Stimulated activated CD4-positive, alpha-beta T cell treated with anti-CD3 and anti-CD28 coated beads, Interleukin-4, amount 100 ng/mL, for 1 hour (primary cell): ENCODE measurements at places on chromosomes 4 and X.

DNA sequence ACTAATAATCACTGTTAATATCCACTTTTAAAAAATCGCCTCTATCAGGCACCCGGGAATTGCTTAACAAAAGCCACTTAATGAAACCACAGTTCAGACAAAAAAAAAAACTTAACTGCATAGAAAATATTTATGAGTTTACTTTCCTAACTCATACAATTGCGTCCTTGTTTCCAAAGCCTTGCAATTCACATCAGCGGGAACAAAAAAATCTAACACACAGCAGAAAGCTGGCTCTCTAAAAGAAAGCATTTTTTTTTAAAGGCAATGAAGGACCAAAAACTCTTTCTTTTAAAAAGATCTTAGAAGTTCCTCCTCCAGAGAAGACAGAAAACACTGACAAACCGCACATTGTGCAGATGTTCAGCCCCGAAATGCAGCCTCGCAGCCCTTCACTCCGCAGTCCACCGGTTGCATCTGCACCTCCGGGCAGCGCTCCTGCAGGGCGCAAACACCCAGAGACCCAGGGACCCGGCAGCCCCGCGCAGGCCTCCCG, 812 bp downstream of the FAT1 start:
- no peak for DNase-seq

GRCh38 chr4:105709081-105709450, 482 bp downstream of the GSTCD start:
- no peak for DNase-seq

GRCh38 chrX:13487731-13488505, 81.5 kb upstream of the EGFL6 start:
- peak; percentile 1 for DNase-seq

GRCh38 chr4:174579421-174579820, 57.1 kb upstream of the HPGD start:
- no peak for DNase-seq

DNA sequence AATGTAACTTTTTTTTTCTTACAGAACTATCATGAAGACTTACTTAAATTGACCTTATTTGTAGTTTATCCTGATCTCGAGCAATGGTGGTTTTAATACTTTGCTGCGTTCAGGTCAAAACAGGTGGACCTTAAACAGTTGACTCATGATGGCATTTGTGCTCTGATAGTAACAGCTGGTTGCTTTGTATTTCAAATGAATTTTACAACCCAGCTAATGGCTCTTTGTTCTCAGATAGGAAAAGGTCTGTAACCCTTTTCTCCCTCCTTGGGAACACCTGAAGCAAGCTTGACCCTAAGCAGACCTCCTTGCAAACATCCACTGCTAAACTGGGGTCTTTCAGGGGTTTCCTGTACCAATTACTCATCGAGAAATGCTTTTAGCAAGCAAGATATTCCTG, 79.2 kb downstream of the F11 start:
- no peak for DNase-seq
